ENCODE measurements at places on chromosomes 6 and 20. TPM values are rescaled to one million over a fixed set of nuclear protein-coding genes. Genes with fewer than 3 reads are reported as not detected.

Gene VGLL2
- total RNA-seq: not detected

Gene METTL24
- total RNA-seq: 0.43 TPM

Gene MTFR2
- 0.83 TPM for total RNA-seq

Gene BCAS1
- 0.09 TPM for total RNA-seq

Gene BTNL2
- not detected for total RNA-seq

Gene DEFB124
- not detected for total RNA-seq

Gene SLC32A1
- not detected for total RNA-seq

Data from smooth muscle cell of bladder (primary cell).